Cerebellum (tissue), 4 donors: ENCODE measurements at places on chromosomes 1 and 21.

GRCh38 chr1:162485236-162485635 lies 12.4 kb upstream of the UHMK1 start:
- no peak for DNase-seq

GRCh38 chr1:222933273-222933672 lies 118.4 kb downstream of the DISP1 start:
- no peak for DNase-seq

- no peak for DNase-seq
Measured at GRCh38 chr1:1669468-1670440, 10.9 kb upstream of the CDK11B start.

- no peak for DNase-seq
Measured at GRCh38 chr1:43001434-43001833, 42.8 kb upstream of the SLC2A1 start.

DNA sequence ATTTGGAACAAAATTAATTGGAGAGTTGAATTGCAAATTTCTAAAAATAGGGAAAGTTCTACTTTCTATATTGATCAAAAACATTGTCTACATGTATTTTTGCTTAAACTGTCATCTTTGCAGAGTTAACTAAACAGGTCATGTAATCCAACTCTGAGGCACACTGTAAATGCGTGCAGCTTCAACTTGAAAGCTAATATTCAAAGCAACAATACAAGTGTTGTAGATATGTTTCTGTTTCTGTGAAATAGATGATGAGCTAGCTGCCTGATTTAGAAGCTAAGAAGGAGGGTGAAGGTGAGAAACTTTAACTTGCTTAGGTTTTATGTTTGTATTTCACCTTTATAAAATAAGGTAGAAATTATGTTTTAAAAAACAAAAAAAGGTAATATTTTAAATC lies 77.2 kb downstream of the IVNS1ABP start:
- DNase-seq = no peak

DNA sequence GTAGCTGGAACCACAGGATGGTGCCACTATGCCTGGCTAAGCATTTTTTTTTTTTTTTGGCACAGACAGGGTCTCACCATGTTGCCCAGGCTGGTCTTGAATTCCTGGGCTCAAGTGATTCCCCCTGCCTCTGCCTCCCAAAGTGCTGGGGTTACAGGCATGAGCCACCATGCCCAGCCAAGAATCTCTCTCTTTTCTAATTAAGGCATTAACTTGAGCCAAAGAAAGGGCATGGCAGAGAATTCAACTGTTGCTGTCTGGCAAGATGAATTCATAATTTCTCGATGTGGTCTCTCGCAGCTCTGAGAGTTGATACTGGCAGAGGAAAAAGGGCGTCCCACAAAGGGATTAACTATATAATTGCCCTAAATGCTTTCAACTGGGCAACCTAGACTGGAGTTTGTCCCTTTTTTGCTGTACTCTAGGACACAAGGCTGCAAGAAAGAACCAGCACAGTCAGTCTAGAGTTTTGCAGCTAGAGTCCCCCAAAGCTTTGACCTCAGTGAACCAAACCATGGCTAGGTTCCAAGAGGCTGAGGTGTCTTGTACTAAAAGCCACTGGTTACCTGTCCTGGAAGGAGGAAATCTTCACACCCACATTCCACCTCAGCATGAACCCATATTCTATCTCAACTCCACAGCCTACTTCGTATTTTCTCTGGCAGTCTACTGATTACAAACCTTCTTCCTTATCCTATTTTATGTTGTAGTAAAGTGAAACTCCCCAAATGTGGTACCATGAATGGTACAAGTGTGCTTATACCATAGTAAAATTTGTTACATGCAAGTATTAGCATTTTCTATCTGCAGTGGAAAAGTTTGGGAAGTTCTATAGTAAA lies 51.2 kb downstream of the OPTC start:
- no peak for DNase-seq

DNA sequence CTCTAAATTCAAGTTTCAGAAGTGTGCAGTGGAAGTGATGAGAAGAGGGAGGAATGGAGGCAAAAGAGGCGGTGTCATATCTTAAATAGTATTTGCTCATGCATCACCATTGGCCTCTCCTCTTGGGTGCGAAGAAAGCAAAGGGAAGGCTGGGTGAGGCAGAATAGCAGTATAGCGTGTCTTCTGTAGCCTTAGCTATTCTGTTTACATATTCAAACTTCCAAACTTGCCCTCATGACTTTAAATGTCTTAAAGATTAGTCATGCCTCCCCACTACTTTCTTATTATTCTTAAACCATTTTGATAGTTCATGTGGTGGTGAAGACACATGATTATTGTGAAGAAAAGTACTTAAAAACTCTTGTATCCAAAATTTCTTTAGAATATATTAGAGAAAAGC lies 104.6 kb upstream of the TENT5C start:
- no peak for DNase-seq

DNA sequence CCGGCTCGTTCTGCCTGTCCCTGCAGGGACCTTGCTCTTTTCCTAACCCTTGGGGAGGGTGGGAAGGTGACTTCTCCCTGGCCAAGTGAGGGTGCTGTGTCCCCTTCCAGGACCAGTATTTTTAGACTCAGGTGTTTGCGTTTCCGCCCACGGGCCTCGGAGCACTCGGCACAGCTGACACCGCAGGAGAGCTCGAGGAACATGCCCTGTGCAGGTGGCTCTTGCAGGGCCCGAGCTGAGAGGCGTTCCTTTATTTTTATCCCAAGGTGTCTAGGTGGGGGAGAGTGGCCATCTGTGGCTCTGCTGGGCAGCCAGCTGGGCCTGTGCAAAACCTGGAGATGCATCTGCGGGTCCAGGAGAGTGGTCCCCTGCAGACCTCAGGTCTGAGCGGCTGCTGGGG lies 16.0 kb downstream of the PLCH2 start:
- peak; percentile 79 for DNase-seq

DNA sequence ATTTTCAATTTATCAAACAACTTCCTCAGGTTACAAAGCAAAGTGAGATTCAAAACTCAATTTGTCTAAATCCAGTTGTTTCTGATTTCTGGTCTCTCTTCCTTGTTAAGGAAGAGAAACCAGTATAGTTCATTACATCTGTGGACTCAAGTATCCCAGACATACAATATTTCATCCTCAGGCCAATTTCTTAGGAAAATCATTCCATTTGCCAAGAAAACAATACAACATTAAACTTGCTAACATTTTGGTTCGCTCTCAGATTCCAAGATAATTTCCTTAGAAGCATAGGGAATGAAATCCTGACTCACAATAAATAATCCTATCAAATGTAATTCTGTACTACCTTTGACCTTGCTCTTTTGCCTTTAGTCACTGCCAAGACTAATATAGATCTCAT lies 11.2 kb upstream of the TTLL7 start:
- DNase-seq = no peak

DNA sequence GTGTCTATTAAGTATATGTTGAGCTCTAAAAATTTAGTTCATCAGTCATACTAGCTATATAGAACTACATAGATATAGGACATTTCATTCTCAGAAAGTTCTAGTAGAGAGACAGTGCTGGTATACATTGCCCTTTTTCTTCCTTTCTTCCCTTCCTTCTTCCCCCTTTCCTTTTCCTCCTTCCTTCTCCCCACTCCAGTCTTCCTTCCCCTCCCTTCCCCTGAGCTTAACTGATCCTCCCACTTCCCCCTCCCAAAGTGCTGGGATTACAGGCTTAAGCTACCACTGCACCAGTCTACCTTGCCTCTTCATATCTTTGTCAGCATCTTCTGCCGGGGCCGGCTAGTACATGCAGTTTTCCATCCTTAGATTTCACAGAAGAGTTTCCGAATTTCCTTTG lies 12.1 kb downstream of the THRAP3 start:
- DNase-seq = no peak
